Thoracic aorta (tissue), 2 donors: ENCODE measurements at places on chromosomes 5 and 9. TPM values are rescaled to one million over a fixed set of nuclear protein-coding genes. Genes with fewer than 3 reads are reported as not detected.

DNA sequence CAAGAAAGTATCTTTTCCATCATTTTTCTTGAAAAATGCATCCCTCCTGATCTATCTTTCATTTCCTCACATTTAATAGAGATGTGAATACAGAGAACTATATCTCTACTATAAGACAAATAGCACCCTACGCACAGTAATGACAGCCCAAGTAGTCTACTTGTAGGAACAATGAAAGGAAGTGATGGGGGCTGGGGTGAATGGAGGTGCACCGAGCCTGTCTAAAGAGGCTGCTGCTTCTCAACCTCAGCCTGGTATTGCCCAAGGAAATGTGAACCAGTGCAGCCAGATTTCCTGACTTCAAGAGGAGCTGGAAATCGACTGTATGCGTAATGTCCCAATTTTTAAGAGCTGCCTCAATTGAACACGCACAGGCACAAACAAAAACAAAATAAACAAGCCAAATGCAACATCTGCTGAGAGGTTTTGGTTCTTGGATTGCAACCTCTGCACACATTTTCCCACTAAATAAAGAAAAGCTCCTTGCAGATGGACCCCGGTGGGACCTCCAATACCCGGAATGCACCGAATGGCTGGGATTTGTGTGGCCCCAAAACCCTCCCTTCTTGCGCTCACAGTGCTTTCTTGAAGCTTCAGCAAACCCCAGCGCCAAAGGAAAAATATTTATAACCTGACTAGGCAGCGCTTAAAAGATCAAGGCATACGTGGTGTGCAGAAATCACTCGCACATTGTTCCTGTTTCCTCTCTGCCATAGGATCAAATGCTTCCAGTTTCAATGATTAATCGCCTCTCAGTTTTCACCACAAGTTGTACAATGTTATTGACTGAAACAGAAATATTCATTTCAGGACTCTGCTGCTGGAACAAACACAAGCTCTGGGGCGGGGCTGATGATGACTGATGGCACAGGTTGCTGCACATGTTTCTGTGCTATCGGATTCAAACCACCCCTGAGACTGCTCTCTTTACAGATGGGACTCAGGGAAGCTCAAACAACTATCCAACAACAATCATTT, 68.3 kb downstream of the KCNIP1 start:
- H3K4me3 ChIP-seq, result no peak overlapping the region
- H3K27me3 ChIP-seq, result no peaks in the 10 kb centered on the region
- no peak overlapping the region for H3K27ac ChIP-seq
- no peaks in the 10 kb centered on the region for H3K4me1 ChIP-seq
- DNase-seq, result no peak

DNA sequence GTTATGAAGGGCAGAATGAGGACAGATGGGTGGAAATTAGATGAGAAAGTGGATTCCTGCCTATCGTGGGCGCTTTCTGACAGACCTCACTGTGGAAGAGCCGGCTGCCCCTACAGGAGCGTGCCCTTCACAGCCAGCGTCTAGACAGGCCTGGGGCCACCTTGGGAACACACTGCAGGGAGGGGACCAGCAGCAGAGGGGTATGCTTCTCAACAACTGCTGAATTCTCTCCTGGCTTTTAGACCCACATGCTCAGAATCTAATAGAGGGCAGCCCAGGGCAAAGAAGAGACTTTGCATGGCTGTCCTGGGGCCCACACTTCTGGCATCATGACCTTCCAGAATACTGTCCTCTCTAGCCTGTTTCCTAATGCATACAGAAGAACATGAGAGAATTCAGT, 2.1 kb upstream of the SEMA4D start:
- H3K4me1 ChIP-seq, result peaks cover 11% of the 10 kb centered on the region
- no peak for DNase-seq
- no peaks in the 10 kb centered on the region for H3K36me3 ChIP-seq
- H3K27me3 ChIP-seq, result no peaks in the 10 kb centered on the region
- H3K4me3 ChIP-seq, result no peak overlapping the region

DNA sequence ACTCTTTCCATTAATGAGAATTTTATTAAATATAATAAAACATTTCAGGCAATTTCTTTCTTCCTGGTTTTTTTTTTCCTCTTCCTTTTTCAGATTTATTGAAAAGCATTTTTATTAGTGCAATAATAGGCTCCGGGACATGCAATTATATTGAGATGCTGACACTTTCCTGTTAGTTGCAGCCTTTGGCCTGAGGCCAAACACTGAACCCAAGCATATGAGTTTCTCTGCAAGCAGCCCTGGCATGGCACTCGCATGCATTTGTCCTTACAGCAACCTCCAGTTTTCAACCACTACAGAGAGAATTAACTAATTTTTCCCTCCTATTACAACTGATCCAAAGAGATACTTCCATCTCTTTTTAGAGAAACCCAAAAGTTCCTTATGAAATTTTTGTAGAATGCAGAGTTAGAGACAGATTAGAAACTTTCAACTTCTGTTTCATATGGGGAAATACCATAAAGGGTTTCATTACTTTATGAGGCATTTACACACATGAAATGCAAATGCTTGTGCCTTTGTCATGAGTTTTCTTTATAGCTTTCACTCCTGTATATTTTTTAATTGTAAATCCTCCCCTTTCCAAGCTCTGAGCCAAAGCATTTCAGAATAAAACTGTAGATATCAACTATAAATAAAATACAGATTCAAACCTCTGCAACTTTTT, 183.0 kb downstream of the CETN3 start:
- H3K4me1 ChIP-seq, result peaks cover 39% of the 10 kb centered on the region
- H3K27me3 ChIP-seq, result no peaks in the 10 kb centered on the region
- H3K27ac ChIP-seq, result no peak overlapping the region
- no peaks in the 10 kb centered on the region for H3K36me3 ChIP-seq
- no peak for DNase-seq

DNA sequence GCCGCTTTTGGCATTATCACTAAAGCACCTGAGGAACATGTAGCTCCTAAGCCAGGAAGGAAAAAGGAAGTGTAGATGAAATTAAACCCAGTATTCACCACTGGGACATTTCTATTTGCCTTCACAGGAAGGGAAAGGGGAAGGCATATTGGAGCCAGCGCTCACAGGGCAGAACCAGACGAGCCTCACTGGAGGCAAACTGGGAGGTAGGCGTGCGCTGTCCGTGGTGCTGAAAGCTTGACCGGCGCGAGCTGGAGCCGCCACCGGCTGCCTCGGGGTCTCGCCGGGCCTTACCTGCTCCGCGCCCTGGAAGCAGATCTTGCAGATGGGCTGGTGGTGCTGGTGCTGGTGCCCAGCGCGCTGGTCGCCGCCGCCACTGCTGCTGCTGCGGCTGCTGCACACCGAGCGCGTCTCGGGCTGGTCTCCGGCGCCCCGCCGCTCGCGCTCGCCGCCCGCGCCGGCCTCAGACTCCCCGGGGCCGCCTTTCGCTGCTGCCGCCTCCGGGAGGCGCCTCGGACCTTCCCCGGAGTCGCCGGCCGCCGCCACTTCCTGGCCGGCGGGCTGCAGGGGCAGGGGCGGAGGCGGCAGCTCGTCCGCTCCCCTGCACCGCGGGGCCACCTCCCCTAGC, 732 bp downstream of the MARCHF11 start:
- no peaks in the 10 kb centered on the region for H3K4me1 ChIP-seq
- no peak overlapping the region for H3K4me3 ChIP-seq
- no peaks in the 10 kb centered on the region for H3K36me3 ChIP-seq
- DNase-seq, result no peak
- H3K27me3 ChIP-seq, result no peaks in the 10 kb centered on the region

- DNase-seq, result no peak
- no peak overlapping the region for H3K27ac ChIP-seq
- no peaks in the 10 kb centered on the region for H3K27me3 ChIP-seq
- H3K4me1 ChIP-seq, result no peaks in the 10 kb centered on the region
- H3K36me3 ChIP-seq, result no peaks in the 10 kb centered on the region
Observed at GRCh38 chr5:74567411-74567995, 73.0 kb downstream of the ENC1 start.

GRCh38 chr5:138645778-138646575, 70.8 kb upstream of the HSPA9 start:
- H3K4me1 ChIP-seq, result no peaks in the 10 kb centered on the region
- DNase-seq, result no peak
- no peaks in the 10 kb centered on the region for H3K36me3 ChIP-seq
- H3K4me3 ChIP-seq, result no peak overlapping the region

- DNase-seq, result no peak
- H3K36me3 ChIP-seq, result no peaks in the 10 kb centered on the region
- H3K4me3 ChIP-seq, result no peak overlapping the region
- no peak overlapping the region for H3K27ac ChIP-seq
Observed at GRCh38 chr9:81562231-81563019, 126.9 kb downstream of the TLE1 start.

GRCh38 chr5:111271885-111272284, 47.7 kb downstream of the CAMK4 start:
- no peak for DNase-seq
- H3K27me3 ChIP-seq, result no peaks in the 10 kb centered on the region
- no peak overlapping the region for H3K27ac ChIP-seq
- H3K36me3 ChIP-seq, result no peaks in the 10 kb centered on the region
- no peaks in the 10 kb centered on the region for H3K4me1 ChIP-seq
- no peak overlapping the region for H3K4me3 ChIP-seq

DNA sequence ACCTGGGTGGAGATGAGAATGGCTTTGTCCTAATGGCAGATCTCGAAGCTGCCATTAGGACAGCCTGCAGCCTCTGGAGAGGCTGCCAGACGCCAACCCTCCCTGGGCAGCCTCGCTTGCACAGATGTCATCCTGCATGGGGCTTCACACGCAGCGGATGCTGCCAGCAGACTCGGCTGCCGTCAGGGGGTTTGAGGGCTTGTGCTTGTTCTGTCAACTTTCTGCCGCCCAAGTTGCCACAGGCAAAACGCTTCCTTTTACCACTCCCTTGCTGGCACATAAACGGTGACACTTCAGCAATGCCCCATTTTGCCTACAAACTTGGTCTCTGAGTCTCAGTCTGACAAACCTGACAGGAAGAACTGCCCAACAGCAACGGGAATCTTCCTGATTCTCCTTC, 24.7 kb downstream of the DAP start:
- no peak for DNase-seq
- H3K4me3 ChIP-seq, result no peak overlapping the region
- H3K4me1 ChIP-seq, result no peaks in the 10 kb centered on the region
- H3K27me3 ChIP-seq, result no peaks in the 10 kb centered on the region

DNA sequence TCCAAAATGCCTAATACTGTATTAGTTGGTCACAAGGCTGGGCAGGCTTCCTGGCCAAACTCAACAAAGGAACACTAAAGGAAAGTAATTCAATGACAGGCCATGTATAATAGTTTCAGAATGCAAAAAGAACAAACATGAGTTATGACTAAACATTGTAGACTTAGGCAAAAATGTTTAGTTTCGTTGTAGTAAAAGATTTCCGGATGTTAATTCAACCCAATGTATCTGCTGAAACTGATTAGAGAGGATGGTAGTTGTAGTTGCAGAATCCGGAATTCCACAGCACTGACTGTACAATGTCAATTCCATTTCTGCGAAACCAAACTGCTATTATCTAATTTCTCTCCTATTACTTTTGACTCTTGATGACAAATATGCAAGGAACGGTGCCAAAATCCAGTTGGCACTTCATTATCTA, 117.9 kb upstream of the FST start:
- DNase-seq, result peak; percentile 30
- H3K27ac ChIP-seq, result peak overlapping the region; percentile 3
- peaks cover 38% of the 10 kb centered on the region for H3K4me1 ChIP-seq

GRCh38 chr9:13616491-13617035, 337.1 kb upstream of the MPDZ start:
- no peak for DNase-seq
- H3K4me3 ChIP-seq, result no peak overlapping the region
- no peaks in the 10 kb centered on the region for H3K36me3 ChIP-seq
- no peaks in the 10 kb centered on the region for H3K27me3 ChIP-seq
- H3K4me1 ChIP-seq, result peaks cover 22% of the 10 kb centered on the region

DNA sequence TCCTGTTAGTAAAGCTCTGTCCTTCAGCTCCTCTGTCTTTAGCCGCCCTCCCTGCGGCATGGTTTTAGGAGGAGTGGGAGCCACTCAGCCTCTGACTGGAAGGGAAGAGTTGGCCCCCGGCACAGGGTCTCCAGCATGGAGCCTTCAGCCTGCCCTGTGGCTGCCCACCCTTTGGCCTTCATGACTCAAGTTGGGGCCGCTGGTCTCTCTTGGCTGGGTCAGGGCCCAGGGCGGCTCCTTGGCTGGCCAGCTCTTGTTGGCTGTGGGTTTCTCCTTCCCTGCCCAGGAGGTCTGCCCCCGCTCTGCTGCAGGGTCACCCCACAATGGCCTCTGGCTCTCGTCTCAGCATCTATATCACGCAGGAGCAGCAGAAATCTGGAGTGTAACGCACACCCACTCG, 25.7 kb downstream of the FGF1 start:
- no peaks in the 10 kb centered on the region for H3K27me3 ChIP-seq
- DNase-seq, result no peak
- H3K36me3 ChIP-seq, result no peaks in the 10 kb centered on the region
- no peak overlapping the region for H3K27ac ChIP-seq
- H3K4me3 ChIP-seq, result no peak overlapping the region

GRCh38 chr9:100411472-100412283, 15.3 kb upstream of the MSANTD3 start:
- no peaks in the 10 kb centered on the region for H3K36me3 ChIP-seq
- H3K27ac ChIP-seq, result no peak overlapping the region
- peak overlapping the region; percentile 76 for H3K4me3 ChIP-seq

DNA sequence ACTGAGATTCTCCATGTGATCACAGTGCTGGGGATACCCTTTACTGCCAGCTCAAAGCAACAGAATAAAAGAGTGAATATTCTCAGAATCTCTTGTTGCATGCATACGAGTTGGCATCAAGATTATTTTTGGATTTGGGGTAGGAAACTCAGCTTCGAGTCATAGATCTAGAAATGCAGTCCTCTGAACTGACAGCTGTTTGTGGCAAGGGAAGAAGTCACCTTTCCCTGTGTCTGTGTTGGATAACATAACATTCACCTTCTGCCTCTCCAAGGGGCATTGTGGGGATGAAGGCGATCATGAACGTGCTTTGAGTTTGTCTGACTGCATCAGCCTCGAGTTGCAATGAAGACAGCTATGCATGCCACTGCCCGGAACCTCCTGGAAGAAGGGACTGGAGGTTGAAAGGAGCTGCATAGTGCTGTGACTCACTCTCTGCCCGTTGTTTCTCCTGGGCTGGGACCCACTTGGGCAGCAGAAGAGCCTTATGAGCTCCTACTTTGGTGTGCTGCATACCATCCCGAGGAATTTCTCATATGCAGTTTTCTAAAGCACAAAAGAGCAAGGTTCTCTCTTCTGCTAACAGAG, 231.7 kb downstream of the ARHGAP26 start:
- peak overlapping the region; percentile 17 for H3K4me3 ChIP-seq
- H3K4me1 ChIP-seq, result peaks cover 28% of the 10 kb centered on the region
- H3K27me3 ChIP-seq, result no peaks in the 10 kb centered on the region
- no peak for DNase-seq
- no peaks in the 10 kb centered on the region for H3K36me3 ChIP-seq

PCDHGA11 gene
- 11.6 TPM for total RNA-seq

PCDHA9 gene
- total RNA-seq, result 1.1 TPM

PLAC8L1 gene
- total RNA-seq, result not detected

CNTNAP3B gene
- 94.8 TPM for total RNA-seq

EGFLAM gene
- total RNA-seq, result 10.7 TPM
